ENCODE measurements at places on chromosomes 5 and 9.

GRCh38 chr5:14557203-14557770, 24.3 kb upstream of the OTULINL start:
- DNase-seq, result no peak

DNA sequence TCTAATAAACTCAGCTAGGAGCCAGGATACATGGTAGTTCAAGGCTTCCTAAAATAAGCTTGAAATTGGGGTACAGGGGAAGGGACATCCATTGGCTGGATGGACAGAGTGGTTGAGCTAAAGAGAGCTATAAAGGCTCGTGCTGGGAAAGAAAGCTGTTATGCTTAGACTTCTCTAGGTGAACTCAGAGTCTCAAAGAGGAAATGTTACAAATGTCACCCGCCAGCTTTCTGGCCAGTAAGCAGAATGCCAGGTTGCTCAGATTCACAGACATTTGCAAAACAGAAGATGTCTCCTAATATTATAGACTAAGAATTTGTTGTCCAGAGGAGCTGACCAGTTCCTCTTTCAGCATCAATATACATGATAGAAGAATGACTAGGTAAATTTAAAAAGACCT, 30.6 kb downstream of the STOM start:
- no peak for DNase-seq

- DNase-seq, result no peak
Measured at GRCh38 chr5:174589599-174589998, 134.8 kb upstream of the MSX2 start.

DNA sequence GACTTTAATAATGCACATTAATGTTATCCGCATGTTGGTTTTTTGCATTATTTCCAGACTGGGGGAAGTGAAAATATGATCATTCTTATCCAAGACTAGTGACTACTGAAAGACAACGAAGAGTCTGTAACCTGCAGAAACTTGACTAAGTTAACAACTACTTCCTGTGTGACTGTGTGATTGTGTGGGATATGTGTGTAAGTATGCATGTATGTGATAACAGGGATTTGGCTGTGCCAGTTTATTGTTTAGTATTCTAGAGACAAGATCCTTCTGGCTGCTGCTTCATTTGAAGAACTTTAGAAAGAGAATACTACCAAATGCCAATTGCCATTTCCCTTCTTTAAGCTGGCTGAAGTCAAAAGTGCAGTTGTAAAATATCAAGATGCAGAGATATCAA, 375.7 kb upstream of the PRR16 start:
- no peak for DNase-seq

DNA sequence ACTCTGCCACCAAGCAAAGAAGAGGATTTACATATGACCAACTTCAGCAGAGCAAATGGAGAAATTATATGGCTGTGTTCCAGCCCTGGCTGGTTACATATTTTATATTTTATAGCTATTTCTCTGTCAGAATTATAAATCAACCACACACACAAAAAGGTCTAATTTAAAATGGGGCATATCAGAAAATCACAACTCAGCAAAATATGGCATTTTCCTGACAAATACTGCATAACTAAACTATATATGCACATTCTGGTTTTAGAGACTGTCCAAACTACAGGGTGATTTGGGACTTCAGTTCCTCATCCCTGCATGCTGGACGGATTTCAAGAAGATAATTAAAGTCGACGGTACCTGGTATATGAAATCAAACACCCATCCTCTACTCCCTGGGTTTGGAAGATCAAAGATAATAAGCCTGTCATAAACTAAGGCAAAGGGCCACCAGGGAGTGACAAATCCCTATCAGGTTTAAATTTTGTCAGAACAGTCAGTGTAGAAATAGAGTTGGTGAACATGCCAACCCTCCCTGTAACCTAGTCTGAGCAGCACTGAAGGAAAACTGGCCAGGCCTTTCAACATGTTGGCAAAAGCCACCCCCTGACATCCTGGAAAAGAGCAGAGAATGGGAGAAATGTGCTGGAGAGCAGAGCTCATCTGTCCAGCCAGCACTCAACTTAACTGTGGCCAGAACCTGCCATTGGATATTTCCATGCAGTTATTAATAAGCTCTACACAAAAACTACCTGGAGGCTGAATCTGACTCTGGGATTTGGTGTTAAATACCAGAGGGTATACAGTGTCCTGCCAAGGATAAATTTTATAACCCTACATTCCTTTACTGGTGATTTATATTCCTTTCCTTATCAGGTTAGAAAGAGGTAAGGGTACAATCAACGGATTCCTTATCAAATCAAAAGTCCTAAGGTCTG, 235.7 kb downstream of the ENC1 start:
- DNase-seq, result no peak
